ENCODE measurements at places on chromosomes 1 and 21. TPM values are rescaled to one million over a fixed set of nuclear protein-coding genes. Genes with fewer than 3 reads are reported as not detected.

TLCD4 gene
- total RNA-seq = 29.8 TPM

ARHGAP30 gene
- 2.1 TPM for total RNA-seq

VASH2 gene
- 10.3 TPM for total RNA-seq

FMO4 gene
- 5.8 TPM for total RNA-seq

TFF3 gene
- total RNA-seq = 8.3 TPM

LRRC38 gene
- total RNA-seq = 1.7 TPM

SH2D1B gene
- total RNA-seq = 0.17 TPM

TEDDM1 gene
- total RNA-seq = not detected

SLC44A3 gene
- 8.3 TPM for total RNA-seq

SFN gene
- total RNA-seq = 0.66 TPM

OR6K2 gene
- total RNA-seq = not detected

ZFP69B gene
- total RNA-seq = 10.7 TPM

INKA2 gene
- total RNA-seq = 6.0 TPM

MROH9 gene
- total RNA-seq = 0.10 TPM

ADORA1 gene
- total RNA-seq = 3.1 TPM

GCSAML gene
- total RNA-seq = 0.11 TPM

TMEM50A gene
- 83.5 TPM for total RNA-seq
